ENCODE measurements at places on chromosomes 6 and 20. TPM values are rescaled to one million over a fixed set of nuclear protein-coding genes. Genes with fewer than 3 reads are reported as not detected.

The C6orf120 gene
- total RNA-seq = 28.8 TPM

The B3GAT2 gene
- not detected for total RNA-seq

The RNF39 gene
- not detected for total RNA-seq

The FBXO5 gene
- 17.5 TPM for total RNA-seq

The CRISP1 gene
- total RNA-seq = not detected

The FGD2 gene
- total RNA-seq = not detected

All from A375 (cell line).